ENCODE measurements at places on chromosomes 12 and 14.

GRCh38 chr14:99831903-99832685, 38.9 kb downstream of the EML1 start:
- DNase-seq: no peak

DNA sequence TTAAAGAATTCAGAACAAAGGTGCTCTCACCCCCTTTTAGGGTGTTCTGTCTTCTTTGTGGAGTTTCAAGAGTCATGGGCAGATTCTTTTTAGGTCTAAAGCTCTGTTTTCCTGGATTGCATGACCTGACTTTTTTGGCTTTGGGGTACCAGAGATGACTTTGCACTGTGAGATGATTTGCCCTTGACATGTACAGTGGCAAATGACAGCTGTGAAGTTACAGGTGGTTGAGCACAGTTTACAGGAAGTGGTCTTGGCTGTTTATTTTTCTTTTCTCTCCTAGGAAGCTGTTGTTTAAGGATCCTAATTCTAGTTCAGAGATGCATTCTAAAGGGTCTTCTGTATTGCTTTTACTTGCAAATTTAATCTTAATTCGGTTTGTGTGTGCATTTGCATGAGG, 83.8 kb upstream of the METAP2 start:
- DNase-seq: no peak

DNA sequence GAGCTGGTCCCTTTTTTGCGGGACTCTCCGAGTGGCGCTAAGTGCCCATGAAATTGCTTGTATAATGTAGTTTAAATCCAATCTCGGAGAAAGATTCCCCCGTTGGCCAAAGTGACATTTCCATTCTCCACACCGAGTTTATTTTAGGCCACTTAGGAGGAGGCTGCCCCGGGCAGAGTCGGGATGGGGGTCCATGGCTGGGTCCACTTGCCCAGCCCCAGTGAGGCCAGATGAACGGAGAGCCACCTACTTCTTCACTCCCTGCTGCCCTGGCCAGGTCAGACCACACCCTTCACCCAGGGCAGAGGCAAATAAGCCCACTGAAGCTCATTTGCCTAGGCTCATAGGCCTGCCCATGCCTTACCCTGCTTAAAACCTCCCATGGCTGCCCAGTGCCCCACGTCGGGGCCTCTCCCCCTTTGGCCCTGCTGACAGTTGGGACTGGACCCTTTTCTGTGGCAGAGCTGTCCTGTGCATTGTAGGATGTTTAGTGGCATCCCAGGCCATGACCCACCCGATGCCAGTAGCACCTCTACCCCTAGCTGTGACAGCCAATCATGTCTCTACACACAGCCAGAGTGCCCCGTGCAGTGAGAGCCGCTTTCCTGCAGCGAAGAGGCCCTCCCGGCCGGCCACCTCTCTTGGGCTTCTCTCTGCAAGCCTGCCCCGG, 51.3 kb downstream of the FAM222A start:
- DNase-seq: no peak

- no peak for DNase-seq
These were observed 4.2 kb downstream of the PPTC7 start for GRCh38 chr12:110578694-110579534.

- no peak for DNase-seq
These were observed 19.1 kb upstream of the WSCD2 start for GRCh38 chr12:108109954-108110353.

GRCh38 chr14:105527381-105527825, 1.0 kb downstream of the TMEM121 start:
- no peak for DNase-seq

DNA sequence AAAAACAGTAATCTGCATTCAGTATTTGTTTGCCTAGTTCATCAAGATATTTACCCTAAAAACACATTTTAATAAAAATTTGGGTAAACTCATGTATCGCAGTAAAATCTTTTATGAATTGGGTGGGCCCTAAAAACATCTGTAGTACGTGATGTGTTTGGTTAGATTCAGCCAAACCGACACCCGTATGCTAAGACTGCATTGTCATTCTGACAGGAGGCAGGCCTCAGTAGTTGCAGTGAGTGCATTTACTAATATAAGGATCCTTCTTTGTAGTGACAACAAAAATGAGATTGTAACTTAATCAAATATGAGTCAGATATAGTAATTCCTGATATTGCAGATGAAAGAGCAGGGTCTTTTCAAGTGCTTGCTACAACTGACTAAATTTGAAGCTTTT, 191.8 kb downstream of the SLC16A7 start:
- DNase-seq: no peak

GRCh38 chr12:131457331-131458047, 253.4 kb upstream of the SFSWAP start:
- no peak for DNase-seq

GRCh38 chr14:81091660-81092059, 129.1 kb downstream of the GTF2A1 start:
- DNase-seq: no peak

DNA sequence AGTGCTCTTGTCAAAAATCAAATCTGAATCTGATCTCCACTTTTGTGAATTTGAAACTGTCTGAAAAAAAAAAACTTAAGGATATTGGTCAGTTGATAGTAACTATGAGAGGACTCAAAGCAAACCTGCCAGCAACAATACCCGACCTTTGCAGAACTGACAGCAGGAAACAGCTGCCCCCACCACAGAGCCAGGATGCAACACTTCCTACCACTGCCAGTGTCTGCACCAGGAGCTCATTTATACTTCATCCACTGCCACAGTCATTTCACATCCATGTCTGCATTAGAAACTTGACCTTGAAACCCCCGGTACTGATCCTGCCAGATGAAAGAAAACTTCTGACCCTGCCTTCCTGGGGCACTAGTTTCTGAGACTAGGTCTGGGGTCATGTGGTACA, 27.4 kb upstream of the RXYLT1 start:
- no peak for DNase-seq

DNA sequence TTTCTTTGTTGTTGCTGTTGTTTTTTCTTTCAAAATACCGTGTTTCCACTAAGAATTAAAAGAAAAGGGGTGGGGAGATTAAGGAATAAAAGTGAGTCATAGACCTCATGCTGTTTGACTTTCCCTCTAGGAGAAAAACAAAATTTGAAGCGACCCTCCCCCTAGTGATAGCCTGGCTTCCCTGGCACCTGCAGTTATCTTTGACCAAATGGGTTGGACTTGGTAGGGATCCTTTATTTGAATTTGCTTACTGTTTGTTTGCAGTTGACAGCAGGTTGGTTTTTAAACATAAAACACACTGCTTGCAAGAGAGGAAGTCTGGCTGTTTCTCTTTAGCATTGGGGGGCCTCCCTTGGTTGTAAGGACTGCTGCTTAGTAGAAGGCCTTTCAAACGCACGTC, 14.0 kb downstream of the OTX2 start:
- no peak for DNase-seq

GRCh38 chr12:104049903-104050356, at the start of gene GLT8D2:
TSS of gene GLT8D2 (minus strand) at chr12:104050187. CDS start at chr12:104019648, 30,539 bp downstream.
- DNase-seq: no peak

DNA sequence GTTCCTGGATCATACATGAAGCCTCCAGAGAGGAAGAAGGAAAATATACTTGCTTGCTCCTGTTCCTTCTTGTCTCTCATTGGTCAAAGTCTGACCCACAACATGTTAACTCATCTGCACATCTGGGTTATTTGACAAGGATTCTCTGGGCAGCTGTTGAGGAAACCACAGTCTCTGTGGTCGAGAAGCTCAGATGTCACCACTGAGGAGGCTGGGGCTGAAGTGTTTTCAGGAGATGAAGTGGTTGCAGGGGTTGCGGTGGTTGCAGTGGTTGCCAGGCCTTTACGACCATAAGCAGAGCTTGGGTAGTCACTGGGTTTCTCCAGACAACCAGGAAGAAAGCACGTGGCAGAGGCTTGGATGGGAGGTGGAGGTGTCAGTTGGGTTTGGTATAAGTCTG, 265.0 kb upstream of the LRIG3 start:
- no peak for DNase-seq

DNA sequence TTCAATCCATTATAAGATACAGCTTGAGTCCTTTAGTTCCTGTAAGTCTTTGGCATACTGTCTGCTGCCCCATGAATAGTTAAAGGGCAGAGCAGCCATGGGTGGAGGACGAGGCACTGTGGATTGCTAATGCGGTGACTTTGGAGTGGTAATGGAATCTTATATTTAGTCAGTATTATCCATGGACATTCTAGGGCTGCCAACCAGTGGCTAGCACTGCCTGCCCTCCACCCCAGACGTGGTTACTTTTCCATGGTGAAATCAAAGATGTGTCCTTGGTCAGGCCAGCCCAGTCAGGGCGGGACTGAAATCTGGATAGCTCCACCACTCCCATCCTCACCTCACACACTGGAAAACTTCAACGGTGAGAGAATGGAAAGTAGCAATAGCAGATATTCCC, 2.3 kb downstream of the TTC9 start:
- no peak for DNase-seq

DNA sequence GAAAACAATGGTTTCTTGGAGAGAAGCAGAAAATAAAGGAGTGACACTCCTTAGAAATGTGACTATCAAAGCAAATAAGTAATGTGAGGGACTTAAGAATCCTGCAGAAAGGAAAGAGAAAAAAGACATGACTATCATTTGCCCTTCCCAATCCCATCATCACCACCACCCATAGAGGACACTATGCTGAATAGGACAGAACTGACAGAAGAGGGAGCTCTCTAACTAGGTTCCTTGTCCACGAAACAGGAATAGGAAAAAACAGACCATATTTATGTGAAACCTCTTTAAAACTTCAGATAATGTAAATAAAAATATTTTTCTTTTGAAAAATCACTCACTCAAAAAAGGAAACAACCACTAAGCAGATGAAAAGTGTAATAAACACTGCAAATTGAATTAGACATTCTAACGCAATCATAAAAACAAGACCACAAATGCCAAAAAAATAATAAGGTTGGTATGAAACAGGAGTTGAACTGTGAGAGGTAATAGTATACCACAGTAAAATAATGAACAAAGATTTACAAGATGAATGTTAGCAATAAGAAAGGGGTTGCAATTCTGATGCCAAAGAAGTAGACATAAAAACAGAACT, 24.1 kb downstream of the KLRD1 start:
- peak; percentile 43 for DNase-seq

GRCh38 chr12:12240662-12241340, 26.0 kb downstream of the LRP6 start:
- DNase-seq: no peak

- no peak for DNase-seq
These were observed 353.7 kb downstream of the LRIG3 start for GRCh38 chr12:58566599-58566998.

DNA sequence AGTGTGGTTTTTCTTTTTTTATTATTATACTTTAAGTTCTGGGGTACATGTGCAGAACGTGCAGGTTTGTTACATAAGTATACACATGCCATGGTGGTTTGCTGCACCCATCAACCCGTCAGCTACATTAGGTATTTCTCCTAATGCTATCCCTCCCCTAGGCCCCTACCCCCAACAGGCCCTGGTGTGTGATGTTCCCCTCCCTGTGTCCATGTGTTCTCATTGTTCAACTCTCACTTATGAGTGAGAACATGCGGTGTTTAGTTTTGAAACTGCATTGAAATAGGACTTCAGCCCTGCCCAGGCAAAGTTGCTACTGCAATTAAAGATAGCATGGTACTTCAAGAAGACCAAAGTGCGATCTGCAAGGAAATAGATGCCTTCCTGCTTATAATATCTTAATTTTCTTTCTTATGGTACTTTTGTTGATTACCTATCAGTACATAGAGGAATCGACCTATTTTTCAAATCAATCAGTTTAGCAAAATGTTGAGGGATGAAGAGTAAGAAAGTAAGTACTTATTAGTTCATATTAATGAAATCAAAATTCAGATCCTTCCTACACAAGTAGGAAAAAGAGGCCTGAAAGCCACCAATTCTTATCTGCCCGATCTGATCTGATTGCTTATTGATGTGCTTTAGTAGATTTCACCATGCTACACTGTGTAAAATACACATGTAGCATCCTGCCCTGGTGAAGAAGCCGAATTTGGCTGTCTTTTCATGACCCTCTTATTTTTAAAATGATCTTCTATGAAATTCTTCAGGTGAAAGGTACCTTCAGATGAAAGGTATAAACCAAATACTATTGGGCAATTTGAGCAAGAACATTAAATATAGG, 1.6 kb downstream of the LTA4H start:
- no peak for DNase-seq

GRCh38 chr12:131092901-131093603, 139.3 kb downstream of the ADGRD1 start:
- no peak for DNase-seq
